Stimulated activated CD4-positive, alpha-beta T cell treated with anti-CD3 and anti-CD28 coated beads, TNF-alpha, amount 100 ng/mL, for 1 hour (primary cell): ENCODE measurements at places on chromosomes 12 and 14.

GRCh38 chr12:52079576-52080402, at the start of gene SMIM41:
TSS of gene SMIM41 (plus strand) at chr12:52079704. CDS start at chr12:52079780, 76 bp downstream.
- DNase-seq = no peak

DNA sequence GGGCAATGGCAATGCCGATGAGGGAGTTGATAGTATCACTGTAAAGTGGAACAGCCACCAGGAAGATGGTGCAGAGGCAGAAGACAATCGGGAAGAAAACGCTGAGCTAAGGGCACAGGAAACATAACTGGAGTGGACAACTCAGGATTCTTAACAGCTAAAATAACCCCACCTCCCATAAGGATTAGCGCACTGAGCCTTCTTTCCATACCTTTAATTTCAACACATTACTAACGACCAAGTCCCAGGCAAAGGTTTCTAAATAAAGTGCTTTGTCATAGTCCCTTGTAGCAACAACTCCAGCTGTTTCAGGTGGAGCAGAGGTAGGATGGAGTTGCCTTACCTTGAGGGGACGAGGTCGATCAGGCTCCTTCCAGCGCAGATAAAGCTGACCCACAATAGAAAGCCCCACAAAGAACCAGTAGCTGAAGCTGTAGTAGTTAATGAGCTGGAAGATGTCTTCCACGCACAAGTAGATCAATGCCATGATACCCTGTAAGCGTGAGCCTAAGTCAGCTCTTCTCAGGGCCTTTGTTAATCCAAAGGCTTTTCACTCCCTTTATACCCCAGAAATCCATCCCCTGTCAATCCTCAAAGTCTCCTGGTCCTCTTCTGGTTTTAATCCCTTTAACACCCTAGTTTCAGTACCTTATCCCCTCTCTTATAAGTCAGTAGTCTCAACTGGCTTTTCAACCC, 7.7 kb downstream of the OXA1L start:
- no peak for DNase-seq

DNA sequence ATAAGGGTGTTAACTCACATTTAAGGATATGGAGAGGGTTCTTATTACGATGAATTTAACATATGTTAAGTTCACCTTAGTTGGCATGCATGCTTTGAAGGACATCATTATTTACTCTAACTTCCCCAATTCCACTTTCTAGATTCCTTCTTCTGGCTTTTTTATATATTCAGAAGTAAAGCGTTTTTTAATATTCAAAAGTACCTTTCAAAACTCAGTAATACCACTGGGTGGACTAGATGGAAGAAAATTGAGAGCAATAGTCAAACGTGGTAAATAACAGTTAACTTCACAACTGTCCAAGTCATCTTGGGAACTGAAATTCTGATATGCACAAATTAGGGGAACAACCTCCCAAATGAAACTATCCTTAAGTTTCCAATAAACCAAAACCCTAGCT, 9.1 kb downstream of the SINHCAF start:
- DNase-seq = no peak

DNA sequence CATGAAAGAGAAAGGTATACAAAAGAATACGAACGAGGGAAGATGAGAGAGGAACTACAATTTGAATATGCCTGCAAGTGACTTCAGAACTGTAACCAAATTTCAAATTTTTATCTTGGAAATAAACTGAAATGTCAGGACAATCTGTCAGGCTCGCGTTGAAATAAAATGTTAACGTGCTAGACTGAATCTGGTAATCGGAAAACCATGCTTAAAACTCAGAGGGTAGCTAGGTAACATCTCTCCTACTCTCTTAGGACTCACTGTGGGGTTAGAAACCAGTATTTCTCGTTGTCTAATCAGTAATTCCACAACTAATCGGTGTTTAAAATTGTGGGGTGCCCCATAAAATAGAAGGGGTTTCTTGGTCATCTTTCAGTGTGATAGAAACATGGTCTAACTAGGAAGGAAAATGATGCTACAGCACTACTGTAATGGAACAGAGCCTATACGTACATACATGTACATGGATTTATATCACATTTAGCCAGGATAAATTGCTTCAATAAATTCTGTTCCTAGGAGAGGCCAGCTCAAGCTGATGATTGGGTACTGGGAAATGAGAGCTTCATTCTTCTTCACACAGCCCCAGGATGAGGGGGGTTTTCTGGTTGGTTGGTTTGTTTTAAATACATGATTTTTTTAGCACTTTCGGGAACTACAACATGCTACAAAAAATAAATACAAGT, 23.9 kb downstream of the ATF7 start:
- DNase-seq = no peak

DNA sequence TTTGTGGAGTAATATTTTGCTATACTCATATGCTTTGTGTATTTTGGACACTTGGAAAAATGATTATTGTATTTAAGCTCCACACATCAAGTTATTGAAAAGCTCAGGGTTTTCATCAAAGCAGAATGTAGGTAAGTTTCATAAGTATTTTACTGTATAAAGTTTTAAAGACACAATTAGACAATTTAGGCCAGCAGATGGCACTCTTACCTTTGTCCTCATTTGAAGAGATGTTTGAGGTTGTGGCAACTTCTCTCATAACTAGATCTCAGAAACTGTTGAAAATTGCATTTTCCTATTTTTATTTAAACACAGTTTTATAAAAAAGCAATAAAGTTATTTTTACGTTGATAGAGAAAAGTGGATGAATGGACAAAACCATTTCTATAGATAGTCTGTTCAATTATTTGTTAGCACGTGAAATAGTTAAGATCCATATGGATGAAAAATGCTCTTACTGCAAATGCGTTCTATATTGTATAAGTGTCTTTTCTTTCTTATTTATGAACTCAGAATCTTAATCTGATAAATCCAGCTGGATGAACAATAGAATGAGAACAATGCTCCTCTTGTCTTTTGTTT, 300.0 kb downstream of the AEBP2 start:
- no peak for DNase-seq

GRCh38 chr14:34615507-34615906, 14.4 kb downstream of the SNX6 start:
- DNase-seq = no peak
